Lung (tissue), 17 donors: ENCODE measurements at places on chromosomes 16 and 17.

- H3K36me3 ChIP-seq, result peaks cover 18% of the 10 kb centered on the region
- H3K4me1 ChIP-seq, result no peaks in the 10 kb centered on the region
- no peak overlapping the region for H3K4me3 ChIP-seq
- H3K27ac ChIP-seq, result no peak overlapping the region
- no peak for DNase-seq
Observed at GRCh38 chr17:44892250-44892649, 7.0 kb downstream of the EFTUD2 start.

DNA sequence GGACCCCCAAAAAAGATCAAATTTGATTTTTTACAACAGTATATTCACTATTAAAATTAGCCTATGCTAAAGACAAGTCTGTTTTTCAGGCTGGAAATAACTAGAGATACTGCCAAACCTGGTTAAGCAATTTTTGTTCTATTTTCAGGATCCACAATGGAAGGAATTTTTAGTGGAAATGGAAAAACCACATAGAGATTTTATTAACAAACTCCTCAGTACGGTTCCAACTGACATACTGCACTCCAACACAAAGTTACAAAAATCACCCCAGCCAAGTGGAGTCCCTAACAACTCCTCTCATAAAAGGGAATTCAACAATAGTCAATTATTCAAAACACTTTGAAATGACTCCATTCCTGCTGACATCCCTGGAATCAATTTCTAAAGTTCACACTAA is 101.6 kb upstream of the TOB1 start:
- H3K36me3 ChIP-seq, result peaks cover 8% of the 10 kb centered on the region
- H3K4me3 ChIP-seq, result no peak overlapping the region
- no peak for DNase-seq
- H3K27me3 ChIP-seq, result no peaks in the 10 kb centered on the region
- H3K27ac ChIP-seq, result no peak overlapping the region

DNA sequence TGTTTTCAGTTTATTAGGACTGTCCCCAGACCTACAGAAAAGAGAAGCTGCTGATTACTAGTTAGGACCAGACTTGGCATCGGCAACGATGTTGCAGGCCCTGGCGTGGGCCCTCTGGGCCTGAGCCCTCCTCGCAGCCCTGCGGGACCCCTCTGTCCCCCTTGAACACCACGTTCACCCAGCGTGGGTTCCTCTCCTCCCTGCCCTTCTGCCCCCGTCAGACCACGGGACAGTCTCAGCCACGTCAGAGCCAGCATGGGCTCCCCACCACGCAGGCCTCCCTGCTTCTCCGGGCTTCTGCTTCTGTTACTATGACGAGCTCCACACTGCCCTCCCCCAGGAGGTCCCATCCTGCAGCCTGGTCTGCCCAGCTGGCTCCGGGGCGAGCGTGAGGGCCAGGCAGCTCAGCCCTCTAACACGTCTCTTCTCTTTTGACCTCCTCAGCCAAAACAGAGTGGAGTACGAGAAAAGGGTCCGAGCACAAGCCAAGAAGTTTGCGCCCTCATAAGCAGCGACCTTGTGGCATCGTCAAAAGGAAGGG is 9.1 kb upstream of the BAIAP3 start:
- H3K4me3 ChIP-seq, result no peak overlapping the region
- peaks cover 29% of the 10 kb centered on the region for H3K36me3 ChIP-seq
- no peak overlapping the region for H3K27ac ChIP-seq
- H3K4me1 ChIP-seq, result no peaks in the 10 kb centered on the region
- DNase-seq, result no peak
- no peaks in the 10 kb centered on the region for H3K27me3 ChIP-seq

DNA sequence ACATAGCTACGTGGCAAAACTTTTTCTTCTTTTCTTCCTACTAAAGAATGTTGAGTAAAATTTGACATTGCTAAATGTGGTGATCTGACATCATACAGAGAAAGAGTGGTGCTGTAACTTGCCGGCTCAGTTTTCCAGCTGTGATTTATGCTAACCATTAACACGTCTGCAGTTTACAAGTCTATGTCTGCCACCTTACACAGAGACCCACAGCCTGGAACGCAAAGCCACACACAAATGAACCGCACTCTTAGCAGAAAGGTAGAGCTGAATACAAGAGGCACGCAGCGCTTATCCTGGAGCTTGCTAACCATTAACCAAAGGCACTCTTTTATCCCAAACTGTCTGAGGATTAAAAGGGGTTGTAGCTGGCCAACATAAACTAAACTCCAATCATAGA is 31.9 kb downstream of the CACNG1 start:
- no peak overlapping the region for H3K4me3 ChIP-seq
- no peaks in the 10 kb centered on the region for H3K4me1 ChIP-seq
- H3K27ac ChIP-seq, result no peak overlapping the region
- peaks cover 12% of the 10 kb centered on the region for H3K36me3 ChIP-seq
